ENCODE measurements at places on chromosomes 16 and 17. TPM values are rescaled to one million over a fixed set of nuclear protein-coding genes. Genes with fewer than 3 reads are reported as not detected.

Gene PRR11
- total RNA-seq: 3.2 TPM

Gene TNP2
- not detected for total RNA-seq

Gene RNF112
- total RNA-seq: 0.51 TPM

Gene NPIPA7
- not detected for total RNA-seq

Gene KCNH6
- 0.05 TPM for total RNA-seq

Gene VAT1L
- total RNA-seq: 1.4 TPM

Gene CA10
- not detected for total RNA-seq
